ENCODE measurements at places on chromosomes 5 and 9.

DNA sequence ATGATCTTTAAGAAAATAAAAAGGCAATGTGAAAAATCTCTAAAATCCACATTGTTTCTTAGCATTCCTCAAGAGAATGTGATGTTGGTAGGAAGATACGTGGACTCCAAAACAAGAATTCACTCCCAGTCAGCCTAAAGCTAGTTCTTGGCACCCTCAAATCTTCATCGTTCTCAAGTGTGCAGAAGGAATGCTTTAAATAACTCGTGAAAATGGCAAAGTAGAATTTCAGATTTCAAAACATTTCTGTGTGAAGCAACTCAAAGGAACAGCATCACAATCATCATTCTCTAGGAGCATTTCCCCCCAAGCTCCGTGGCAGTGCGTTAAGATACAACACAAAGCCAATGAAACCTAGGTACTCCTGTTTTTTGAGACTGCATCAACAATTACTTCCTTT is 185.1 kb upstream of the DMAC1 start:
- DNase-seq: no peak

GRCh38 chr5:50856401-50857119 is 190.1 kb downstream of the PARP8 start:
- no peak for DNase-seq

GRCh38 chr9:92185096-92185495 is 69.9 kb upstream of the SPTLC1 start:
- DNase-seq: no peak

DNA sequence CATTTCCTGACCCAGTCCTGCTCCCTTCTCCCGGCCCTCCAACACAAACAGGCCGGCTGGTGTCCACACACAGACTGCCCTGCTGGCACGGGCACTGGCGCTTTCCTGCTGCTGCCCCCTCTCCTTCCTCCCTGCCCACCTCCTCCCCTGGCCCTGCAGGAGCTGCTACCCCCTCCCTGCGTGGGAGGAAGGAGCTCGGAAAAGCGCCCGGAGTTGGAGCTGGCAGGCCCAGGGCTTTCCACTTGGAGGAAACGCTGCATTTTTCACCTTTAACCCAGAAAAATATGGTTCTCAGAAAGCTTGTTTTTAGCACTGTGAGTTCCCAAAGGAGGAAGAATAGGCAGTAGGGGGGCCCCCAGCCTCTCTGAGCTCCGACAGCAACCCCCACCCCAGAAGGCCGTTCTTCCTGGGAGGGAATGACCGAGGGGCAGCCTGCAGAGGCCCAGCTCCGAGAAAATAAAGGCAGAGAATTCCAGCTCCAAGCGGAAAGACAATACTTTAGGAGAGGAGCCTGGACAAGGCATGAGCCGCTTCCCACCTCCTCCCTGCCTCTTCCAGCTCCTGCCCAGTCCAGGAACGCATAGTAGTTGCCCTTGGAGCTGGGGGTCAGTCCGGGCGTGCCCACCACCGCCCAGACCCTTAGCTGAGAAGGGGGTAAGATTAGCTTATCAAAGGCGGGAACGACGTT is 88.9 kb downstream of the LIFR start:
- peak; percentile 45 for DNase-seq

DNA sequence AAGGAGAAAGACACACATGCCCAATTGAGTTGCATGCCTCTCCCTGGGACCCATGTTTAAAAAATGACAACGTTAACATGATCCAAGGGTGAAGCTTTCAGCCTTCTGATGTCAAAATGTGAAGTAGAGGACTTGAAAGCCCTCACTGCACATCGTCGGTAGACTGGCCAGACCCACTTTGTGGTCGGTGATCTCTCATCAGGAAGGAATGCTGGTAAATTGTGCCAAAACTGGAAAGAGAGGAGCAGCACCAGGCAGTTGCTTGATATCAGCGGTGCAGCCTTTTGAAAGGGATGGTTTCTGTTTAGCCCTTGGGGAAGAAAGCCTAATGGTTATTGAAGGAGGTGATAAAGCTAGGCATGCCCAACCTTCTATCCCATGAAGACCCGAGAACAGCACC is 125.3 kb upstream of the MARCHF11 start:
- DNase-seq: no peak

- no peak for DNase-seq
Observed at GRCh38 chr9:89781838-89782540, 177.2 kb downstream of the GADD45G start.

- DNase-seq: no peak
Observed at GRCh38 chr9:1070692-1071091, 20.5 kb downstream of the DMRT2 start.

DNA sequence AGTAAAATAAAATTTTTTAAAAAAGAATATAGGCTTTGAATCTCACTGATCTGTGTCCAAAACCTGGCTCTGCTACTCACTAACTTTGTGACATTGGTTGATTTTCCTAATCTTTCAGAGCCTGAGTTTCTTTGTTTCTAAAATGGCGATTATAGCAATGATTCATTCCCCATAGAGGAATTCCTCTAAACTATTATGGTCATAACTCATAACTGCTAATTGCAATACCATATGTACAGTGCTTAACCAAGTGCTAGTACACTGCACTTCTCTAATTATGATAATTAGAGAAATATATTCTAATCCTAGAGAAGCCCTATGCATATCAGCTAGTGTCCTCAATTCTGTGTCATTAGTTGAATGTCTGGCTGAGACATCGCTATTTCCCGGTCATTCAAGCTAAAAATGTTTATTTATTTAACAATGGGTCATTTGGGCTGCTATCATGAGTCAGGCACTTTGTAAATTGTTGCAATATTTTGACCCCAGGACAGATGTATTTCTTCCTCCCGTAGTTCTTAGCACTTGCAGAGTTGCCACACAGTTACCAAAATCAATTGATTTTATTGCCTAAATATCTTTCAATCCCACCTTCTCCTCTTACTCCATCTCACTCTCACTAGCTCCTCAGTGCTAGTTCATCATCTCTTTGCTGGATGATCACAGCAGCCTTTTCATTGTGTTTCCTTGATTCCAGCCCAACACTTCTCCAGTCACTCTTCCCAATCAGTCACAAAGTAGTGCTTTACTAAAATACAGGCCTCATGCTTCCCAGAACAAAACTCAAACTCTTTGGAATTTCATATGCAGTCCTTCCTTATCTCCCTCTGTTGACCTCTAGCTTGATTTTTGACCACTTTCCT is 200.9 kb upstream of the PAPPA start:
- DNase-seq: no peak

DNA sequence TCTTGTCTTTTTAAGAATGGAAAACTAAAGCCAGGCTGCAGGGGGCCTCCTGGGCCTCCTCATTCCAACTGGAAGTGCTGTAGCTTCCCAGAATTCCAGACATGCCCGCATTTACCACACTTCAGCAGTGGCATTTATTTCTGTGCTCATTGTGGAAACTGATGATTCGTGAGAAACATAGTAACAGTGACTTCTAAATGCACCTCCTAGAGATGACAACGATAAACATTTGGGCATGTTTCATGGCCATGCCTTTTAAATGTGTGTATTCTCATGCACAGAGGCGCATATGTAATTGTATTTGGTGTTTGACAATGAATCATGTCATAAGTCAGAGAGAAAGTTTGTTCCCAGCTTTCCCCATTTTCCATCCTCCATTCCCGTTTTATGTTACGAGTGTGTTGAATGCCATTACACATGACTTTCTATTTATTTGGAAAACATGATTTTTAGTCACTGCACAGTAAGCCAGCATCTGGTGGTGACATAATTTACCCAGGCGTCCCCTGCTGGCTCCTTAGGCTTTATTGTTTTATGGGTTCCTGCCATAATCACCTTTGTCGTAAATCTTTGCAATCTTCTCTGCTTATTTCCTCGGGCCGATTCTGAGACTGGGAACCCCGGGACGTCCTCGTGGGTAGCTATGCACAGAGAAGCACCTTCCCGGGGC is 68.8 kb upstream of the FCN2 start:
- DNase-seq: no peak

GRCh38 chr5:139077899-139078298 is 120.3 kb downstream of the SIL1 start:
- no peak for DNase-seq

DNA sequence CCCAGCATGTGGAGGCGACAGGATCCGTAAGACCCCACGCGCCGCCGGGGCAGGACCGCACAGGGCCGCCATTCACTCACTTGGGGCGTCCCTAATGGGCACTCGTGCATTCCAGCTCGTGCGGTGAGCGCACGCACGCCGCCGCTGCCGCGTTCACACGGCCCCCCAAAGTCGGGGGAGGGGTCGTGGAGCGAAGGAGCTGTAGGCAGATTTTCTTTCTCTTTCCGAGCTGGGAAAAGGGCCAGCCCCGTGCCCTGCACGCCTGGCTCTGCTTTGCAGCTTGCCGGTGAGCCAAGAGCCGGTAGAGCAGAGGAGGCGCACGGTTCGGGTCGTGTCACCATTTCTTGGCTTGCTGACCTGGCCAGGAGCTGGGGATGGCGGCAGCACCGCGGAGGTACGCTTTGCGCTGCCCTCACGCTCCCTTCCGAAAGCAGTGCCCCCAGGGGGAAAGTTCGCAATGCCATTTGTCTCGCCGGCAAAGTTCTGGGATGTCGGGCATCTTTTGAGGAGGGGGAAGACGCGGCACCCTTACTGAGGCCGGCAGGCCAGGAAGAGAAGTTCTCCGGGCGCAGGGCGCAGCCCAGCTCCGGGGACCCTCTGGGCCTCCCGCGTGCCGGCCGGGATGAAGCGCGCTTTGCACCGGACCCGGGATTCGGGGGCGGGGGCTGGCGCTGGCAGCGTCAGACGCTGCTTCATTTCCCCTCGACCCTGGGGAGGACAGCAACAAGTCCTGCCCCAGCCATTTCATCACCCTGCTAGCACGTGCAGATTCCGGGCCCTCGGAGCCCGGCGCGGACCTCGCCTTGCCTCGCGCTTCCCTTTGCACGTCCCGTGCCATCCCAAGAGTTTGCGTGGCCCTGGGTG is 898 bp downstream of the STC2 start:
- DNase-seq: no peak

DNA sequence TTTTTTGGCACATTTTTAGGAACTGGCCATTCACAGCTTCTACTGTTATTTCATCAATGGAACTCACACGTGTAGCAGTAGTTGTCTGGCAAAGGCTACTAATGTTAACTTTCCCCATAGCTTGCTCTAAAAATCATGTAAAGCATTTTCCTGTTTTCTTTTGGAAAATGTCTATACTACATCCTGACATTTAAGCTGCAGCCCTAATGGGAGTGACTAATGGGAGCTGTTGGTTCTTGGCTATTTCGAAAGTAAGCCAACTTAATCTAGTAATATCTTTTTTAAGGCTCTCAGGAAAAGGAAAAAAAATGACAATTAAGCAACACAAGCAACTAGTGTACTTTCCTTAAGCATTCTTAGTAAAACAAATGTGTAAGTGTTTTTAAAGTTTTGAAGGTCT is 169.2 kb downstream of the SLC12A2 start:
- DNase-seq: no peak

DNA sequence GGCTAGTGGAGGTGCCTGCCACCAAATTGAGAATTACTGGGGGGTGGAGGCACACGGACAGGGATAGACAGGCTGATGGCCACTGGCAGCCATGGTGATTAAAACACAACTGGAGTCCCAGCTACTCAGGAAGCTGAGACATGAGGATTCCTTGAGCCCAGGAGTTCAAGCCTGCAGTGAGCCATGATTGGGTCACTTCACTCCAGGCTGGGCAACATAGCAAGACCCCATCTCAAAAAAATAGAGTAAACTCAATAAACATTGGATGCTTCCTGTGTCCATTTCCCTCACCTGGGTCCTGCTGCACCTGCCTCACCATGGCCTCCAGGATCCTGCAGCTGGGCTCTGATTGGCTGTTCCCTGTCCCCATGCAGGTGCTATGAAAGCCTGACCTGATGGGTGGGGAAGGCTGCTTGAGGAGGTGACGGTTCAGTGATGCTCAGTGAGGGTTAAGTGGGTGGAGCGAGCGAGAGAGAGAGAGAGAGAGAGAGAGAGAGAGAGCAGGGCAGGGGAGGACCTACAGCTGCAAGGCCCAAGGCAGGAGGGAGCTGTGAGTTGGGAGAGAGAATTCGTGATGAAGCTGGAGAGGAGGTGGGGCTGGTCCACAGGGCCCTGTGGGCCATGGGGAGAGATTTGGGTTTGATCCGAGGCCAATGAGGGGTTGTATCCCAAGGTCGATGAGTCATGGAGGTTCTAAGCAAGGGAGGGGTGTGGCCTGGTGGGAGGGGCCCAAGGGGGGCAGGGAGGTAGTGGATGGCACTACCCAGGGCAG is 36.7 kb upstream of the FUBP3 start:
- DNase-seq: no peak

GRCh38 chr5:170974461-170974860 is 112.6 kb downstream of the RANBP17 start:
- DNase-seq: no peak

DNA sequence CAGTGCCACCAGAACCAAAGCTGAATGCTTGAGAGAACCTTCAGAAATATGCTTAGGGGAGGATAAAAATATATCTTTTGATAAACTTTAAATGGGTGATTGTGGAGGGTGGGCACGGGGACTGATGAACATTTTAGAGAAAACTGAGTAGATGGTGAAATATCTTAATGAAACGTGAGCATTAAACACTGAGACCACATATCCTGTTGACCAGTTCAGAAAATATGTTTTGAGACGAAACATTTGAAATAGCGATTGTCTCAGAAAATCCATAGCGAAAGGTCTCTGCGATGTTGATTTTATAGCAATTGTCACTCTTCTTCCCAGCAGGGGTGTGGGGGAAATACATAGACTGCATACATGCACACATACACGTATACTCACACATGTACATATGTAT is 231.0 kb downstream of the ESM1 start:
- no peak for DNase-seq

DNA sequence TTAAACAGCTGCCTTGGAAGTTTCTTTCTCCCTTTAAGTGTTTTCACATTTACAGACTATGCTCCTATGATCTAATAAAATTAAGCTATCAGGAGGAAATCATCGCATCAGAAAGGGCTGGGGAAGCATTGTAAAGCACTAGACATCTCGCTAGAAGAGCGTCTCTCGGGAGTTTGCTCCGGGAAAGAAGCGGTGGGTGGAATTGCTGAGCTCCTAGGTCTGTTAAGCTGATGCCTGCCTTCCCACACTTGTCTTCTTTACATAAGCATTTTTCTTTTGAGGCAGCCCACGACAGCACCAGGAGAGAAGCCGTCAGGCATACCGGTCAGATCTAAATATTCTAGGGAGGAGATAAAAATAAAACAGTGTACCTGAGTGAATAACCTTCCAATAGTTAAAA is 541.7 kb upstream of the TUSC1 start:
- DNase-seq: no peak

DNA sequence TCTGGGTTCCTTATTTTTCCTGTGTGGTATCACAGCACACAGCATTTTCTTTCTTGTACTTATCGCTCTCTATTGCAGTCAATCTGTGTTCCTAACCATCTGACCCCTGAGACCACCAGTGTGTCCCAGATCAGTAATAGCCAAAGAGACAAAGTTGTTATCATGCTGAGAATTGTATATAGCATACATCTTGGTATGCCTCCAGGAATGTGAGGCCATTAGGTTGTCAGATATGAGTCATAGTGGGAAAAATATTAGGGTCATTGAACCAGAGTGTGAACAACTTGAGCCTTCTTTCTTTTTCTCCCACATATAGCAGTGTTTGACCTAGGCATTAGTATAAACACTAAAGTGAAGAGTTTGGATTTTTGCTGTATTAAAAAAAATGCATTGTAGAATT is 106.3 kb downstream of the NDUFAF2 start:
- DNase-seq: no peak

- no peak for DNase-seq
Observed at GRCh38 chr5:132261881-132262845, 4.7 kb downstream of the PDLIM4 start.

Measured in frontal cortex (tissue), 4 donors.